Activated naive CD4-positive, alpha-beta T cell treated with anti-CD3 and anti-CD28 coated beads, Interleukin-2, amount 10 ng/mL, durations not matched to agents 5 hours and 36 hours (primary cell): ENCODE measurements at places on chromosomes 7 and 10. TPM values are rescaled to one million over a fixed set of nuclear protein-coding genes. Genes with fewer than 3 reads are reported as not detected.

Gene HSPA12A
- not detected for total RNA-seq

Gene CHST15
- total RNA-seq, result 0.18 TPM

Gene CACNA2D1
- not detected for total RNA-seq

Gene OGDHL
- total RNA-seq, result 0.10 TPM

Gene SLC13A1
- not detected for total RNA-seq

Gene JMJD1C
- total RNA-seq, result 66.0 TPM

Gene UCMA
- not detected for total RNA-seq

Gene OR6V1
- not detected for total RNA-seq

Gene ANKRD22
- 0.86 TPM for total RNA-seq

Gene ELMO1
- 102 TPM for total RNA-seq
